ENCODE measurements at places on chromosomes 1 and 21. TPM values are rescaled to one million over a fixed set of nuclear protein-coding genes. Genes with fewer than 3 reads are reported as not detected.

The C1orf94 gene
- not detected for total RNA-seq

DNA sequence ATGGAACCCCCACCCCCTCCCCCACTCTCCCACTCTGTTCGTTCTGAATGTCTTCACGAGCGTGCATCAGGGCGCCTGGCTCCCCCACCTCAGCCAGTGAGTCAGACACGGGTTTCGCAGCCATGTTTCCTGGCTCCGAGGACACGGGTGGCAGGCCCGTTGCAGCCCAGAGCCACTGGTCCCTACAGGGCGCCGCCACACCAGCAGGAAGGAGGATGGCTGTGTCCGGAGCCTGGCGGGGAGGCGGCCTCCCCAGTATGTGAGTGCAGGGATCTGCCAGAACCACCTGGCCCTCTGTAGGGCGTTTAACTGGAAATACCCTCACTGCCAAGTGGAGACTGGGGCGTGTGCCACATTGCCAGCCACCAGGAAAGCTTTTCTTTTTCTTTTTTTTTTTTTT is 18.5 kb downstream of the CSTB start:
- no peak for DNase-seq

DNA sequence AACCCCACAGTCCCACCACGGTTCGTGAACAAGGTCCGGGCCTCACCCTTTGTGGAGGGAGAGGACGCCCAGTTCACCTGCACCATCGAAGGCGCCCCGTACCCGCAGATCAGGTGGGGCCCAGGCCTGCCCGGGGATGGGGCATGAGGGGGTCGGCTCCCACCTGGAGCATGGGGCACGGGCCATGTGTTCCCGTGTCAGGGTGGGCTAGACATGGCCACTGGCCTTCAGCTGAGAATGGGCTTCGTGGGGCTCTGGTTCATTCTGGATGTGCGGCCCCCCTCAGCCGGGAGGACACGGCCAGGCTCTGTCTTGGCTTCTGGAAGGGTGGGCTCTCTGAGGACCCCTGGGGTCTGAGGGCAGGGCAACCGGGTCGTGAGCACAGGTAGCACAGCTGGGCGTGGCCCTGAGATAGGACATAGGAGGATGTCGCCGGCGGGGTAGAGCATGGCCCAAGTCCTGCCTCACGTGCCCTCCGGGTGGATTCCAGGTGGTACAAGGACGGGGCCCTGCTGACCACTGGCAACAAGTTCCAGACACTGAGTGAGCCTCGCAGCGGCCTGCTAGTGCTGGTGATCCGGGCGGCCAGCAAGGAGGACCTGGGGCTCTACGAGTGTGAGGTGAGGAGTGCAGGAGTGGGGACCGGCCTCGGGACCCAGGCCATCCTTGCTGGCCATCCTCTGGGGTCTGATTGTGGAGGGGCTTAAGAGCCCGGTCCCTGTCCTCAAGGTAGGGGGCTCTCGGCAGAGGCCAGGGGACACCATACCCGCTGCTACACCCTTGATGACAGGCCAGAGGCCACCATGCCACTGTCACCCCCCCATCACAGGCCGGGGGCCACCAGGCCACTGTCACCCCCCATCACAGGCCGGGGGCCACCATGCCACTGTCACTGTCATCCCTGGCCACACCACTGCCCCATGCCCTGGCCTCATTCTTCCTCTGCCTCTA is 55.5 kb downstream of the TRIM11 start:
- DNase-seq: no peak

The NID1 gene
- total RNA-seq: 0.92 TPM

- no peak for DNase-seq
Observed at GRCh38 chr21:44791246-44791645, 10.4 kb downstream of the UBE2G2 start.

- DNase-seq: no peak
Observed at GRCh38 chr1:172778456-172779455, 119.9 kb downstream of the FASLG start.

The LAX1 gene
- 33.8 TPM for total RNA-seq

DNA sequence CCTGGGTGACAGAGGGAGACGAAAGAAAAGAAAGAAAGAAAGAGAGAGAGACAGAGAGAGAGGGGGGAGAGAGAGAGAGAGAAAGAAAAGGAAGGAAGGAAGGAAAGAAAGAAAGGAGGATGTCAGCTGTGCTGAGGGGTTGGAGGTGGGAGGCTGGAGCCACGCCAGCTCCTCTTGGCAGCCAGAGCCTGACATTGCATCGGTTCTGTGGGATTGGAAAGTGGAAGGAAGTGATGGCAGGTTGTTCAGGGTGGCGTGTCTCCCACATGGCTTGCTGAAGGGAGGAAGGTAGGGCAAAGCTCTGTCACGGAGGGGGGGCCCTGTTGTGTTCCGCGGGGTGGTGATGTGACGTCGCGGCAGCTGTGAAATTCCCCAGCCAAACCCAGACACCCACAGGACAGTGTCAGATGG is 30.7 kb downstream of the EIF2D start:
- peak; percentile 79 for DNase-seq

The SMAP2 gene
- 127 TPM for total RNA-seq

GRCh38 chr1:152565115-152565514 is 1.5 kb downstream of the LCE3E start:
- no peak for DNase-seq

DNA sequence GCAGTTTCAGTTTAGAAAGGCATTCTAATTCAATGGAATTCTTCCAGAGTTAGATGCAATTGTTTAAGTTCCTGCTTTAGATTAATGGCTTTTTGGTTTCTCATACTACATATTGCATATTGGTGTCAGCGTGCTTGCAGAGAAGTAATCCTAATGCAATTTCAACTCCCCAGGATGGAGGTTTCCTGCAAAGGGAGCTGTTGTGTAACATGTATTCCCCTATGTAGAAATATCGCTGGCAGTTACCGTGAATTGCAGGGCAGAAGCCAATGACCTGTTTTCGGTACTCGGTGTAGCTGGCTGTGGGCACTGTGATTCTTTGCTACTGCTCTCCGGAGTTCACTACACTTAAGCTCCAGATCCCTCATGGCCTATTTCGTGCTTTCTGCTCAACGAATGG is 256.1 kb upstream of the PTBP2 start:
- no peak for DNase-seq

Measured in natural killer cell (primary cell).